Right renal cortex interstitium (tissue), 3 donors: ENCODE measurements at places on chromosomes 5 and 9. TPM values are rescaled to one million over a fixed set of nuclear protein-coding genes. Genes with fewer than 3 reads are reported as not detected.

DNA sequence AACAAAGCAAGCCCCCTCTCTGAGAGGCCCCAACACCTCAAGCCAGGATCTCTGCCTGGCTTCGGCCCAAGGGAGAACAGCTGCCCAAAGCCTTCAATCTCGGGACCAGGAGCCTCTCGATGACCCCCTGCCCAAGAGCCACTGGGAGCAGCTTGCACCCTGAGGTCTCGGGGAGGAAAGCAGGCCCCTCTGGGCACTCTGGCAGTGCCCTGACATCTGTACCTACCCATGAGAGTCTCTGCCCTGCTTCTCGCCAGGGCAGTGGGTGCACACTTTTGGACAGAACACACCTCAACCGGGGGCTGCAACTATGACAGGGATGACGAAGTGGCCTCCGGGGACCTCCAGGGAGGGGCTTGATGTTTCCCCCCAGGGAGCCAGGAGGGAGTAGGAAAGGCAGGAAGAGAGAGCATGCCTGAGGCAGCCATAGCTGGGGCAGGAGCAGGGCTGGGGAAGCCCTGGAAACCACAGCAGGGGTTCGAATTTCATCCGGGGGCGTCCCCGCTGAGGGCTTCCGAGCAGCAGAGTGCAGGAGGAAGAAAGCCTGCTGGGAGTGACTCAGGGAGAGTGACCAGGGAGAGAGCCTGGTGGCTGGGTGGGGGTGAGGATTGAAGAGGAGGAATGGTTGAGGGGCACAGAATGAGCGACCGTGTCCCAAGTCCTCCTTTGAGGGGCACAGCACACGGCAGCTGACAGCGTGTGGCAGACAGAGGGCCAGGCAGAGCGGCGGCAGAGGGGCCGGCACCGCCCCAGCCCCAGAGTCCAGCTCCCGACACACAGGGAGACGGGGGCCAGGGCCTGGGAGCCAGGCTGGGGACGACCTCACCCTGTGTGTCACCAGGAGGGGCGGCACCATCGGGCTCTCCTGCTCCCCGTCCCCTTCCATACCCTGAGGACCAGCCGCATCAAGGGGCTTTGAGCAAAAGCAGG lies 1.8 kb downstream of the LPCAT1 start:
- DNase-seq: no peak

ANKS6 gene
- polyA plus RNA-seq: 21.0 TPM

- no peak for DNase-seq
Measured at GRCh38 chr9:23342291-23342690, 483.7 kb downstream of the ELAVL2 start.

DNA sequence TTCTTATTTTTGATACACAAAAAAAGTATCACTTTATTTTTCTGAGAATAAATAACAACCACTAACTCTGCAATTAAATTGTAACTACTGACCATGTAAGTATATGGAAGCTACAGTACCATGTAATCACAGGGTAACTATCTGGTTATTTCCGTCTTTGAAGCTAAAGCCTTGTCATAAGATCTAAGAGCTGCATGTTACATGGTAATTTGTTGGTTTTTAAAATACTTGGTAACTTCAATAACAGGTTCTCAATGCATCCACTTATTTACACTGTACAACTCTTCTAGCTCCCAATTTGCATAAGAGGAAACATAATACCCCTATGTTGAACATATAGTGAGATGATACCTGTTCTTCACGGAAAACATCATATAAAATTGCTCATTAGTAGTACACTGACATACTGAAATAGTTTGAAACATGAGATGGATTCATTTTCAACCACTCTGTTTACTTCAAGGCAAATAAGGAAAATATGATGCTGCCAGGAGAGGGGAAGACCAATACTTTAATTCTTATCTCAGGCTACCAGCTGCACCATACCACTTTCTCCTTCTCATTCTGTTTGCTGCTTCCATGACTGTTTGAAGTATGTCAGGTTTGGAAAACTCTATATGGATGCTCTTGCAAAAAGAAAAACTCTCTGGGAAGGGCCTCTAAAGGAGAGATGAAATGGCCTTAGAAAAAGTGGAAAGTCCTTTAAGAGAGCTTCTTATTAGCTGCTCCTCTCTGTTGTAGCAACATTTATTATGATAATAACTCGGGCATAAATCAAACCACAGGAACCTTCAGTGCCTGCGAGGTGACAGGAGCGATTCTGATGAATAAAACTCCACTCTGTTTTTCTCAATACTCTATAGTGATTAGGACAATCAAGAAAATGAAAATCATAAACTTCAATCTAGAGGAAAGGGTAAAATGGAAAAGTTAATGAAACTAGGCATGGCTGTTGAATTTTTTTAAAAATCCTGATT lies 150.2 kb downstream of the KIAA0825 start:
- DNase-seq: no peak

GRCh38 chr9:125580701-125581286 lies 126.2 kb downstream of the MAPKAP1 start:
- no peak for DNase-seq
